NCI-H2029 (cell line): ENCODE measurements at places on chromosomes 16 and 17.
A peak's percentile ranks its signal among the peaks of the same experiment; 100 is the strongest.

DNA sequence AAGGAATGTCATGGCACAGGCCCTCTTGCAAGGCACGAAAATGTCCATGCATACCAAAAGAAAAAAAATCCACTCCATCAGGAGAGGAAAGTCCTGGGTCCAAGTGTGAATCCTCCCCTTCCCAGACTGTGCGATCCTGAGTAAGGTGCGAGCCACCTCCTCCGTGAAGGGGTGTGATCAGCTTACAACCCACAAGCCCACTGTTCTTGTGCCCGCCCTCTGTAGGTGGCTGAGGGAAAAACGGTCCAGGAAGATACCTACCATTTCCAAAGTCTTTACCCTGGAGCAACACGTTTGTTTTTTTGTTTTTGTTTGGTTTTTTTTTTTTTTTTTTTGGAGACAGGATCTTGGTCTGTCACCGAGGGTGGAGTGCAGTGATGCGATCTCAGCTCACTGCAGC is 116.5 kb downstream of the ZNF423 start:
- DNase-seq = no peak

DNA sequence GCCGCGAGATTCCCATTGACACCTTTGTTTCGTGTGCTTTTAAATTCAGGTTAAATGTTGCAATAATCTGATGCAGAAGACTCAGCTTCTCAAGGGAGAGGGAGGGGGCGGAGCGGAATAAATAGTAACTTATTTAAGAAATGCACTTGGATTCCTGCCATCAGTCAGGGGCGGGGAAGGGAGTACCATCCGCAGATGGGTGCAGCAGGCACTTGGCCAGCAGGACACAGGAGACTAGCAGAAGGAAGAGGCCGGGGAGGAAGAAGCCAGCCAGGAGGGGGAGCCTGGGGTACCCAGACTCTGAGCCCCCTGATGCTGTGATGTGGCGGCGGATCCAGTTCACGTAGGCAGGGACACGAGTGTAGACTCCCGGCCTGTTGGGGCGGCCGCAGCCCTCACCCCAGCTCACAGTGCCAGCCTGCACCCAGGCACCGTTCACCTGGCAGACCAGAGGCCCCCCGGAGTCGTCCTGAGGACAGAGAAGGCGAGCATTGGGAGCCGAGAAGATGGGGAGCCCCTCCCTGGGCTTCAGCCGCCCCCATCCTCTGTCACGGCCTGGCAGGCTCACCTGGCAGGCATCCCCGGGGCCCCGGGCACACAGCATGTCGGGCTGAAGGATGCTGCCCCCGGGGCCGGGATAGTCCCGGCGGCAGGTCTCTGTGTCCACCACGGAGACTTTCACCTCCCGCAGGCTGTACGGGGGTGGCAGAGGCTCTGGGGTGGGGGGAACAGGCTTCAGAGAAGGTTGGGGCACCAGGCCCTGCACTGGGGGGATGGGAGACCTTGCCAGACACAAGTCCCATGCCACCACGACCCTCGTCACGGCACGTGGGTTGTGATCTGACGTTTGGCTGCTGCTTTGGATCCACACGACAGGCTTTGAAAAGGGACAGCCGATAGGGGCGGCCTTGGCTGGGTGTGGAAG is 3.2 kb downstream of the TPSG1 start:
- no peak for DNase-seq

DNA sequence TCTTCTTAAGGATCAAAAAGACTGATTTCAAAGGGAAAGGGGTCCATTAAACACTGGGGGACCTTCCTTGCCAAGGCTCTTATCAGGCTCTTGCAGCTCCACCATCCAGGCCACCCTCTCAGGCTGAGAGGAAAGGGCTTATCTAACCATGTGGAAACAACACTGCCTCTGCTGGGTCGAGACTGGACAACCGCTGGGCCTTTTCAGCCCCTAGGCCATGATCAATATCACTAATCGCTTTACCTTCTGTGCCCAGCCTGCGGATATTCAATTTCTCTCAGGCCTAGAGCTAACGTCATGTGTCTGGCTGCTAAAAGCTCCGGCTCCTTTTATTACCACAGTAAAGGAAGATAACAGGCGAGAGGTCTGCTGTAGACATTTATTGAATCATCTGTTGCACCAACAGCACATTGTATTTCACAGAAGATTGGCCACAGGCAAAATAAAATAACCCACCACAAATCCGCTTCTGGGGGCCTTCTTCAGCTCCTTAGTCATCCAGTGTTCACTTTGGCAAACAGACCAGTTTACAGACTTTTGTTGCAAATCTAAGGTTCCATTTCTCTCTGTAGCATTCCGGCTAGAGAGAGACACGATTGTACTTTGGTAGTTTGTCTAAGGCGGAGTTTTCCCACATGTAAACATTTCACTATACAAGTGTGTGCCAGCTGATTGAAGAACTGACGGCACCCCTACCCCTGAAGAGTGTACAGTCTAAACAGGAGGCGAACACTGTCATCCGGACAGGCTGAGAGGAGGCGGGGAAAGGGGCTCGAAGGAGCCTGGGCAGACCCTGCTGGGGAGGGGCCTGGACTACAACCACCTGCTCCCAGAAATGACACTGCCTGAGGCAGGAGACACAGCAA is 13.9 kb downstream of the CYB561 start:
- DNase-seq = peak; percentile 32

- DNase-seq = no peak
These were observed at the start of gene ATP2A3 for GRCh38 chr17:3964203-3965117. ATP2A3 (minus strand) TSS chr17:3964437; CDS start chr17:3964291, 146 bp downstream.

- no peak for DNase-seq
These were observed 77.7 kb upstream of the KCNJ16 start for GRCh38 chr17:69997332-69997731.

DNA sequence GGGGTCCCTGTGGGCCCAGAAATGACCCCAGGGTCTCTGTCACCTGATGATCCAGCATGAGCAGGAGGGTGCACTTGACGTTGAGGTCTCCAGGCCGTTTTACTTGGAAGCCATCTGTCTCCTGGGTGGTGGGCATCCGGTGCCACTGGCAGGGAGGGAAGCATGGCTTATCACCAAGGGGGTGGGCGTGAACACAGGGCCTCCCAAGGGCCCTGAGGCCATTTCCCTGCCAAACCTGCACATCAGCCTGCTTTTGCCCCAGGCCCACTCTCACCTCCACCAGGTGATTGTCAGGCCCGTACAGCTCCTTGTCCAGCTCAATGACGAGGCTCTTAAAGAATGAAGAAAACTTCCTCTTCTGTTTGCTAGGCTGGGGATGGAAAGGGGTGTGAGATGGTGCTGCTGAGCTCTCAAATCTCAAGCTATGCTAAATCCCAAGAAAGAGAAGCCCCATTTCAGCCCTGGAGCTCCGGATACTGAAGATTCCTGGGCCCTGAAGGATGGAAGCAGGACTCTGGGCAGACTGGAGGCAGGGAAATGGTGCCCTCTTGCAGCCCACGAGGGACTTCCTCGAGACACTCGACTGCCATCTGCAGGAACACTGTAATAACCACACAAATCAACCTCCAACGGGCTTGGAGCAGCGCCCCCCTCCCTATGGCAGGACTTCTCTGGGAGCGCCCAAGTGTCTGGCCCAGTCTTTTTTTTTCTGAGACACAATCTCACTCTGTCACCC is 7.1 kb upstream of the FTSJ3 start:
- DNase-seq = peak; percentile 11

DNA sequence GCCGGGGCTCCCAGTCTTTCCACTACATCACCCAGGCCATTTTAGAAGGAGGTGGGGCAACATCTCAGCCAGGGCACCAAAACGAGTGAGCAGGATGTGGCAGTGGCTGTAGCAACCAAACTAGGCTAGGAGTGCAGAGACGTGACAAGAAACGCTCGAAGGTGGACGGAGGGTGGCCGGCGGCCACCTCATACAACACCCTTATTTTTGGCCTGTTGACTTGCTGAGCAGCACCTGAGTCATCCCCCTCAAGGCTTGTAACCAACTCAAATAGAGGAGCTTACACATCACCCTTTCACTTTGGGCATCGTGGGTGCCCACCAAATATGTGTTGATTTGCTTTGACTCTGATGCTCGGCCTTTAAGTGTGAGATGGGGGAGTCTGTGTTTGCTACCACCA is 23.7 kb upstream of the SOX9 start:
- DNase-seq = no peak

DNA sequence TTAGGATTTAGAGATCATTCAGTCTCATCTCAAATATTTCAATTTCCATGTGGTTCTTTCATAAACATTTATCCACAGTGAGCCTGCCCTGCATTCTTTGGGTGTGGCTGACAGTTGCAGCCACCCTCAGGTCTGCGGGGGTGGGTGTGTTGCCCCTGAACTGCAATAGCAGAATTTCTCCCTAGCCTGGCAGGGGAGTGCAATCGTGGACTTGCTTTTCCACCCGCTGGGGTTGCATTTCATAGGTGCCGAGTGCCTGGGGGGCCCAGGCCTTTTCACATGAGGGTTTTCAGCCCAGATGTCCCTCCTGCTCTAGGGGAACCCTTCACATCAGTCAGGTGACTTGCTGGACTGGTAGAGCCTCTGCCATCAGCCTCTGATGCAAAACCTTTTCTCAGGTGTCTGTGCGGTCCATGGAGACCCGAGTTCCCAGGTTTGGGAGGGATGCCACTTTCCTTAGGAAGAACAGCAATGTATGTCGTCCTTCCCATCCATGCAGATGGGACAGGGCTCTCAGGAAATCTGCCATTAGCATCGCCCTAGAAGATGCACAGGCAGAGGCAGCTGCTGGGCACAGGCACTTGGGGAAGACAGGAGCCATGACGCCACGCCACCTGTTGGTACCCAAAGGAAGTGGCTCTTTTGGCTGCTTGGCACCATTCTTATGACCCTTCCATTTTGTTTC is 2.4 kb upstream of the USP36 start:
- peak; percentile 16 for DNase-seq

DNA sequence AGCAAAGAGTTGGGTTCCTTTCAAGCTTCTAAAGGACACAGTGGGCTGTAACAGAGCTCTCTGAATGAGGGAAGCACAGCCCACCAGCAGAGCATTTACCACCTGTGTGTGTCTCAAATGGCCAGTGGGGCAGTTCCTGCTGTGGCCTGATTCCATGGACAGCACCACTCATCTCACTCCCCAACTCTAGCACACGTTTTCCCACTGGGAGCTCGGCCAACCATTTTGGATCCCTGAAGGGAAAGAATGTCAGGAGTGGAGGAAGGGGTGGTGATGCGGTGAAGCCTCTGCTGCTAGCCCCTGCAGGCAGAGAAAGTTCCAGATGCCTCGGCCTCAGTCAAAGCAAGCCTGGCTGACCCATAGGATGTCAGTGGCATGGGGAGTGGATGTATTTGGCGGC is 86.6 kb downstream of the PLXDC1 start:
- no peak for DNase-seq

GRCh38 chr16:11564046-11564926 is 22.4 kb downstream of the LITAF start:
- DNase-seq = no peak

DNA sequence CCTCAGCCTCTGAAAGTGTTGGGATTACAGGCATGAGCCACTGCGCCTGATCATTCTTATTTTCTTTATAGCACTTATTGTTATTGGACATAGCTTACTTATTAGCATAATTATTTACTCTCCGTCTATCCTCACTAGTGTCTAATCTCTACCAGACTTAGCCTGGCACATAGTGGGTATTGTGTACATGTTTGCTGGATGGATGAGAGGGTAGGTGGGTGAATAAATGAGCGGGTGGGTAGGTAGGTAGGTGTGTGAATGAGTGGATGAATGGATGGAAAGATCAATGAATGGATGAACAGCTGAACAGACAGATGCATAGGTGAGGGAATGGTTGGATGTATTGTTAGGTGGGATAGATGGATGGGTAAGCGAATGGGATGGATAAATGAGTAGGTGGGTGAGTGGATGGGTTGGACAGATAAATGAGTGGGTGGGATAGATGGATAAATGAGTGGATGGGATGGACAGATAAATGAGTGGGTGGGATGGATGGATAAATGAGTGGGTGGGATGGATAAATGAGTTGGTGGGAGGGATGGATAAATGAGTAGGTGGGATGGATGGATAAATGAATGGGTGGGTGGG is 51.9 kb downstream of the ABCC6 start:
- no peak for DNase-seq

GRCh38 chr17:65727246-65727645 is 165.8 kb upstream of the AXIN2 start:
- DNase-seq = no peak

- DNase-seq = no peak
These were observed 218.2 kb downstream of the TMEM114 start for GRCh38 chr16:8372141-8372540.

GRCh38 chr16:74679983-74680382 is 13.3 kb upstream of the RFWD3 start:
- DNase-seq = no peak

- no peak for DNase-seq
These were observed 123.2 kb downstream of the PITPNC1 start for GRCh38 chr17:67500261-67500660.

DNA sequence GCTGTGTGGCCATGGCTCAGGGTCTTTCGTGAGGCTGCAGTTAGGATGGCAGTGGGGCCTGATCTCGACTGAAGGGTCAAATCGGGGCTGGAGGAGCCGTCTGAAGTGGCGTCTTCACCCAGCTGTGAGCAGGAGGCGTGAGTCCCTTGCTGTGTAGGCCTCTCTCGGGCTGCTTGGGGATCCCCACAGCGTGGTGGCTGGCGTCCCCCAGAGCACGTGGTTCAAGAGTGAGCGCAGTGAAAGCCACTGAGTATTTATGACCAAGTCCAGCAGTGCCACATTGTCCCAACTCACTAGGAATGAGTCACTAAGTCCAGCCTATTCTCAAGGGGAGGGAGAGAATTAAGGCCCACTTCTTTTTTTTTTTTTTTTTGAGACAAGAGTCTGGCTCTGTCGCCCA is 11.7 kb upstream of the TCF25 start:
- DNase-seq = no peak

DNA sequence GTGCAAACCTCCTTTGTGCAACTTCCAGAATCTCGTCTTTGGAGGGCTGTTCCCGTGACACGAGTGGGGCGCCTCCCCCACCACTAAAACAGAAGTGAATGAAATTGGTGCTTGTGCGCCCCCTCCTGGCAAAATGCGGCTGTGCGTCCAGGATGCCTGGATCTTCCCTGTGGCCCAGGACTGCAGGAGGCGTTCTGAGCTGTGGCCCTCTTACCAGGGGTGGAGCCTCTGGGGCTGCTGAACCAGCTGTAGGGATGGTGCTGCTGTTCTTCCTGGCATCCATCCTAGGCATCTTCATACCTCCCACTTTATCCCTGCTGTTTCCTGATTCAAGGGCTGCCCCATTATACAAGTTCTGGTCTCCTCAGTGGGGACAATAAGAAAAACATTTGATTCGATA is 18.5 kb upstream of the NAGLU start:
- DNase-seq = peak; percentile 14

- DNase-seq = no peak
These were observed 73.0 kb downstream of the BCAS3 start for GRCh38 chr17:60750640-60751039.

GRCh38 chr16:68902969-68903345 is 59.6 kb downstream of the TANGO6 start:
- DNase-seq = no peak

- no peak for DNase-seq
These were observed 4.1 kb upstream of the WDR24 start for GRCh38 chr16:694187-694862.

GRCh38 chr16:88479793-88480760 is 27.0 kb downstream of the ZFPM1 start:
- DNase-seq = no peak

GRCh38 chr16:66844342-66845079 is at the start of gene CA7:
CA7 (plus strand) TSS chr16:66844414; CDS start chr16:66844488, 74 bp downstream.
- DNase-seq = no peak
